ENCODE measurements at places on chromosomes 1 and 21.

GRCh38 chr21:46161633-46162592, 6.5 kb upstream of the FTCD start:
- peak; percentile 40 for DNase-seq

DNA sequence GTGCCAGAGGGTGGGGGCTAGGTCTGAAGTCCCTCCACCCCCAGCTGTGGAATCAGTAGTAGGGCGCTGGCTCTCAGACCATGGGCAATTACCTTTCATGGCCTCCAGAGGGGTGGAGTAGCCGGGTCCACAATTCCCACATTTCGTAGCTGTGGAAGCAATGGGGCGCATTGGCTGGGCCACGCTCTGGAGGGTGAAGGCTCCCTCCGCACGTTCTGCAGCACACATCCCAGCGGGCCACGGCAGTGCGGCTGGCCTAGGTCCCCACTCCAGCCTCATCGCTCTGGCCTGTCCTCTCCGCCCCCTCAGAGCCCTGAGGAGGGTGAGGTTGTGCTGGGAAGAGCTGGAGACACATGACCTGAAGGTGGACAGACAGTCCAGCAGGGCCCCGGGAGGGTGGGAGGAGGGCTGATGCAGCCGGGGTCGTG, 2.9 kb downstream of the SELENBP1 start:
- no peak for DNase-seq

- DNase-seq: no peak
Observed at GRCh38 chr1:179996099-179996498, 41.5 kb downstream of the CEP350 start.

DNA sequence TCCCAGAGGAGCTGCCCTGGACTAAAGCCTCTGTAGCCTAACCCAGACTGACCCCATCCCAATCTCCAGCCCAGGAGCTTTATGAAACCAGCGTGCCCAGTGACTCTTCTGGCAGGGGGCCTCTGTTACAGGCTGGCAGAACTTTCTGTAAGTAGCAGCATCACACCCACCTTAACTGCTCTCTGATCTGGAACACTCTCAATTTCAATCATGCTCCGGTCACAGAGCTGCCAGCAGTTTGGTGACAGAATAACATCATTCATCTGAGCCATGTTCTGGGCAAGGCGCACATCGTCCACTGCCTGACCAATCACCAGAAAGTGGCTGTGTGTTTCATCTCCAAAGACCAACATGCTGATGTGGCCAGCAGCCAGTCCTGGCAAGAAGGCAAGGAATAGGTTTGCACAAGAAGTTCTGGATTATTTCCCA, 14.7 kb downstream of the ADCY10 start:
- DNase-seq: no peak

- DNase-seq: no peak
Observed at GRCh38 chr1:91774520-91775203, 111.3 kb downstream of the TGFBR3 start.

DNA sequence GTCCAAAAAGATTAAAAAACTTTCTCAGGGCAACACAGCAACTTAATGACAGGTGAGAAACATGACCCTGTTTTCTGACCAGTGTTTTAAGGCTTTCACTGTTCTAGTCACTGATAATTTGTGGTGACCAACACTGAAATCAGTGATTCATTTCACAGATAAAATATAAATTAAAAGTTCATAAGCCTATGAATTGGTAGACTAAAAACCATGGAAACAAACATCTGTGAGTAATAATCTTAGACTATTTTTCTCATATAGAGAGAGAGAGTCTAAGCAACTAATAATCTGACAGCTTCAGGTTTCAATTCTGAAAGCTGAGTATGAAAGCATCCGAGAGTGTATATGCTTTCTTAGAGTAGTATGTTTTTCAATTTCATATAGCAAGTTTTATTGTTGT, 536.9 kb downstream of the ADGRL2 start:
- DNase-seq: no peak

- no peak for DNase-seq
Observed at GRCh38 chr1:15681349-15682292, 2.5 kb upstream of the PLEKHM2 start.

- DNase-seq: no peak
Observed at GRCh38 chr1:81877940-81878339, 77.2 kb downstream of the ADGRL2 start.

DNA sequence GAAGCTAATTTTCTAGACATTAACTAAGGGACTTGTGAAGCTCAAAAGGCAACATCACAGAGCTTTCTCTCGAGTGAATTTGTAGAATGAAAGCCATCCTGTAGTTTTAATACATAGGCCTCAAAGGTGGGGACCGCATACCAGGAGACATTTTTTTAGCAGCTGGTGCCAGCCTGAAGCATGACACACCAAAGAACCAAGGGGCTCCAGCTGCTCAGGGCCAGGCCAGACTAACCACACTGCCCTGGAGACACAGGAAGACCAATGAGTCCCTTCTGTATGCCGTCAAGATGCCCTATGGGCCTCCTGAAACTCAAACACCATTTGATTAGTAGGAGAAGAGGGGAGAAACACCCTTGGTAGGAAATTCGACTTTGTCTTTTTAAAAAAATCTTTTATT, 113.9 kb upstream of the CACNA1E start:
- DNase-seq: no peak

Data from D341Med (cell line).